Central memory CD4-positive, alpha-beta T cell (primary cell): ENCODE measurements at places on chromosomes 5 and 9.

DNA sequence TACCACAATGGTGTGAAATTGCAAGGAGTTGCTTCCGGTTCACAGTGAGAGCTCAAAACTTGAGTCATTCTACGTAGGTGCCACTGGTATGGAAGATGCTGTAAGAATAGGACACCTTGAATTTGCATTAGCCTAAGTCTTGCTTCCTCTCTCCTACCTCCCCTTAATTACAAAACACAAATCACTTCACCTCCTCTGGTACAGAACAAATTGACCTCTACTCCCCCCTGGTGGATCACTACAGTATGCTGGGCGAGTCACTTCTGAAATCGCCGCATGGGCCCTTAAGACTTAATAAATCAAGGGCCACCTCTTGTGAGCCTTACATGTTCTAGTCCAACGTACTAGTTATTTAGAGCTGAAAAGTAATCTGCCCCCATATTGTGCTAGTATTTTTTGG, 145.3 kb upstream of the SMARCA2 start:
- DNase-seq = peak; percentile 5

DNA sequence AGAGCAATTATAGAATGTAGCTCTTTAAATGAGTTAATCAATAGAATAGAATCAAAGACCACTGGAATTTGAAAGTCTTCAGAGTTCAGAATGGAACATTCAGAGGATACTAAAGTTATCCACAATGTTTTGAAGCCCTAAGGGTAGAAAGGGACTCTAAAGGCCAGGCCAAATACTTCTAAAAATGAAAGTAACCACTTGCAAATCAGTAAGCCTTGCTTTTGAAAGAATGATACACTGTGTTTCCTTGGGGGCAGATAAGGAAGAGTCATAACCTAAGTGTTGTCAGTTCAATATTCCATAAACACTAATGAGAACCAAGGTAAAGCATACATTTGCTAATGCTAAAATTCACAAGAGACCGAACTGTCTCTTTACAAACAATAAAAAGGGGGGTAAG, 813.5 kb downstream of the PTPRD start:
- no peak for DNase-seq

- no peak for DNase-seq
Measured at GRCh38 chr9:98432134-98432533, 176.7 kb upstream of the TBC1D2 start.

- DNase-seq = no peak
Measured at GRCh38 chr5:72195581-72195980, 88.3 kb downstream of the MAP1B start.

DNA sequence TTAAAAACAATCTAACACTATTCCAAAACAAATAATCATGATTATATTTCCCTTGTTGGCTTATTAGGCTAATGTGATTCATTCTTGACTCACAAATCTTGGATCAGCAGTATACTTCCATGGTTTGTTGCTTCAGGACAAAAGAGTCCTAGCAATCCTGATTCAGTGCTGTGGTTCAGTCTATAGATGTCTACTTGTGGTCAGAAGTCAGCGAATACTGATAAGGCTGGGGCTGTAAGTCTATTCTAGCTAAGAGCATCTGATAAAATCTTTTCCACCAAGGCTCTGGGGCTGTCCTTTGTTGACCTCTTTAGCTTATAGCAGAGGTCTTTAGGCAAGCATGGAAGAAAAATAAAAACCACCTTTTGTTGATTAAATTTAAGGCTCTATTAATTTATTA, 4.4 kb upstream of the SMIM3 start:
- DNase-seq = no peak

GRCh38 chr5:75756211-75756610, 39.0 kb upstream of the POC5 start:
- no peak for DNase-seq

GRCh38 chr5:179244044-179244443, 101.2 kb downstream of the ADAMTS2 start:
- DNase-seq = no peak

- no peak for DNase-seq
Measured at GRCh38 chr9:75131700-75132099, 43.4 kb downstream of the OSTF1 start.

- DNase-seq = no peak
Measured at GRCh38 chr5:13860146-13860545, 84.3 kb downstream of the DNAH5 start.

DNA sequence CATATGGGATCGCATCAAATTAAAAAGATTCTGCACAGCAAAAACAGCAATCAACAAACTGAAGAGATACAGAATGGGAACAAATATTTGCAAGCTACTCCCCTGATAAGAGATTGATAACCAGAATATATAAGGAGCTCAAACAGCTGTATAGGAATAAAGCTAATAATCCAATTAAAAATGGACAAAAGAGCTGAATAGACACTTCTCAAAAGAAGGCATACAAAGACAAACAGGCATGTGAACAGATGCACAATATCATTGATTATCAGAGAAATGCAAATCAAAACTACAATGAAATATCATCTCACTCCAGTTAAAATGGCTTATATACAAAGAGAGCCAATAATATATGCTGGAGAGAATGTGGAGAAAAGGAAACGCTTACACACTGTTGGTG, 110.6 kb downstream of the PLCXD3 start:
- DNase-seq = no peak

DNA sequence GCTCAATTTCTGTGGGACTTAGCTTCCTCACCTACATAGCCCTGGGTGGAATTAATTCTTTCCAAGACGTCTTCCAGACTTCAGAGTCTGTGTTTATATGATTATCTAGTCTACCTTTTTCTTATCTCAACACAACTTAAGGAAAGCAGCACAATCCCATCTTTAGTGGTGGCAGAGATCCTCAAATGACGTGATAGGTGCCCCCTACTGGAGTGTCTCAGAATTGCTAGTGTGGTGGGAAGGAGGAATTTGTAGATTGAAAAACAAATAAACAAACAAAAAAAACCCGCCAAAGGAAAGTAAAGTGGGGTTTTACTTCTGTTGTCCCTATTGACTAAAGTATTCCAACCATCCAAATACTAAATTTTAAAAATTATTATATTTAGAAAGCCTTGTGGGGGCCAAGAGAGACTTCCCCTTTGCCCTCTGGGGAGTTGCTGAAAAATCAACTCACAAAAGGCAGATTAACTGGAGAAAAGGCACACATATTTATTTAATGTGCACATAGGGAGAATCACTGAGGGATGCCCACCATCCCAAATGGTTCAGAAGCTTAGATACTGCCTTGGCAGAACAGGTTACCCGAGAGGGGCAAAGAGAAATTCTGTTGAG, 283.3 kb downstream of the TMEM167A start:
- DNase-seq = peak; percentile 18

GRCh38 chr5:95241635-95242034, 43.3 kb downstream of the MCTP1 start:
- DNase-seq = no peak

DNA sequence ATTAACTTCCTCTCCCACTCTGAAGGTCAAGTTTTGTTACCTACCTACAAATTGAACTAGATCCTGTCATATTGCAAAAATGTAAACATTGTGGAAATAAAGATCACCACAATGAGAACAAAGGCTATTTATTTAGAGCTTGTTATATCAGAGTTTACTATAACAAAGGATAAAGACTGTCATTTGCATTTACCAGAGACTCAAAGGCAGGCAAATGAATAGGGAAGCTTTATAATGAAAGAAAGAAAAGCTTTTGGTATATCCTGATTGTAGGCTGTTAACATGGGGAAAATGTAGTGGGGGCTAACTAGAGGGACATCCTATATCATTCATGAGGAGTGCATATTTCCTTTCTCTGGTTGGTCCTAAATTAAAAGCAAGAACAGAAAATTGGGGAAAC, 403.5 kb upstream of the TYRP1 start:
- DNase-seq = no peak

GRCh38 chr5:372996-373709, 51.6 kb downstream of the AHRR start:
- no peak for DNase-seq
